ENCODE measurements at places on chromosomes 11 and 22.
A peak's percentile ranks its signal among the peaks of the same experiment; 100 is the strongest.

DNA sequence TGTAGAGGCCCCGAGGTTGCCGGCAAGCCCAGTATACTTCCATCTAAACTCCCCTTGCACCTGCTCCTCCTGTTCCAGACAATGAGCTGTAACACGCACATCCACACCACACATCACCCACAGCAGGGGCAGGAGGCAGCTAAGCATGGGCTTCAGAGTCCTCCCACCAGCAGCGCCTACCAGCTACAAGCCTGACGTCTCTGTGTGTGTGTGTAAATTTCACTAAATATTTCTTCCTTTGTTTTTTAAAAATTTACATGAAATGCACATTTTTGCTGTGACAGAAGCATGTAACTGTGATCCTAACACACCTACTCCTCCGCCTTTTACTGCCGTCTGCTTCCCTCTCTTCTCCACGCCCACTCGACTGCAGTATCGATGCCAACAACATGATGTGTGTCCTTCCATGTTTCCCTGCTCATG lies 29.4 kb upstream of the PACSIN2 start:
- DNase-seq = no peak

- DNase-seq = no peak
These were observed 51.1 kb downstream of the TIMP3 start for GRCh38 chr22:32852395-32853251.

DNA sequence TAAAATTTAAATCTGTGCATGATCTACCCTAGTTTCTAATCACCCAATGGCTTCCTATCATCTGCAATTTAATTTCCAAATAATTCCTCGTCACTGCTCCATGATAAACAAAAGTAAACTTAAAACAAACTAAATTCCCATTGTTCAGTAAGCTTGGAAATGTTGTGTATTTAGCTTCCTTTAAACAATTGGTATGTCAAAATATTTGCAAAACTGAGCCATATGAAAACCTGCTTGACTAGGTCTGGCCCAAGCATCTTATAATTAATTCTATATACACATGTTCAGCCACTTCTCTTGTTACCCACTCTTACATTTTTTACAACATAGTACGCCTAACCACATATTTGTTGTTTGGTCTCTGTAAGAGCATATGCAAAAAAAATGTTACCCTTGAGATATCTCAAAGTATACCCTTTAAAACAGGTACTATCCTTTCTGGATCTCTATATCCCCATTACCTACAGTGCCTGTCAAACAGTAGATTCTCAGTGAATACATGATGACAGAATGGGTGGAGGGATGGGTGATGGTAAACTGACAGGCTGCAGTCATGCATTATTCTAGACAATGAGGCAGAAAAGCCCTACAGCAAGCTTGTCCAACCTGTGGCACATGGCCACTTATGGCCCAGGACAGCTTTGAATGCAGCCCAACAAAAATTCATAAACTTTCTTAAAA lies 1277.9 kb upstream of the TENM4 start:
- no peak for DNase-seq

DNA sequence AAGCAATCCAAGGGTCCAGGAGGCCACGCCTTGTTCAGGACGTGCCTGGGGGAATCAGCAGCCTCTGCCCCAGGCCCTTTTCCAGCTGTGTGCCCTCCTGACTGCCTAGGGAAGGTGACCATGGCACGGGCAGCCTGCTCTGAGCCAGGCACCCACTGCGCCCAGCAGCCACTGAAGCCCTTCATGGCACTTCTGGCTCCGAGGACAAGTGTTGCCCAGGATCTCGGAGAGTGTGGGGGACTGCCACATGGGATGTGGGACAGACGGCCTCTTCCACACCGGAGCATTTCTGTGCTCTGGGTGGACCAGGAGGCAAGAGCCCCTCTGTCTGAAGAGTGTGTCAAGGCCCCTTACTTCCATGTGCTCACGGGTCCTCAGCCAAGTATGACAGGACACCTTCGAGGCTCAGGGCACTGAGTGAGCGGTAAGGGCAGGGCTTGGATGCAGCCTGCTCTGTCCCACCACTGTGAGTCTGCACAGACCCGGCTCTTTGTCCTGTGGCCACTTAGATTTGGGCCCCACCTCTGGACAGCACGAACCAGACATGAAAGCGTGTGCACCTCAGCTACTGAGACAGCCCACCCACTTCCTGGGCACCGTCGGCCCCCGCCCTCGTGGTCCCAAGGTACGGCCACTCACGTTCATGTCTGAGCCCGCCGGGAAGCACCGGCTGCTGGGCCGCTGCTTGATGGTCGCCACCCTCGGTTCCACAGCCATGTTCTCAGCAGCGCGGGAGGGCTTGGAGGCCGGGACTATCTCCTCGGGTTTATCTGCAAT lies 93.6 kb downstream of the CTTN start:
- DNase-seq = no peak

GRCh38 chr11:120682866-120683265 lies 171.3 kb downstream of the GRIK4 start:
- peak; percentile 52 for DNase-seq

- no peak for DNase-seq
These were observed 78.8 kb upstream of the HORMAD2 start for GRCh38 chr22:30001459-30001858.

- peak; percentile 62 for DNase-seq
These were observed 884 bp downstream of the CENATAC start for GRCh38 chr11:118998822-118999221.

DNA sequence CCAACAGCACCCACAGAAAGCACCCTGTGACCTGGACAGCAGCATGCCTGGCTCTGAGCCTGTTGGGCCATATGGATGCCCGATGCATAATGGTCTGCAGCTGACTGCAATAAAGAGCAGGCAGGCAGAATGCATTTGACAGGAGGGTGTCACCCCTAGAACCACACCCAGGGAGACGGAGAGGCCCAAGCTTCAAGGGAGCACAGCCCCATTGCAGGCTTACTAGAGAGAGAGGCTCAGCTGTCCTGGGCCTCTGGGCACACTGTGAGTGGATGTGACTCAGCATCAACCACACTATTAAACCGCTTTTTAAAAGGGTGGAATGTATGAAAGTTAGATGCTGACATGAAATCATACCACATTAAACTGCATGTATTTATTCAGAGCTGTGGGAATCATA lies 365.3 kb downstream of the CTTN start:
- no peak for DNase-seq

- no peak for DNase-seq
These were observed 88.1 kb downstream of the TEAD1 start for GRCh38 chr11:12762278-12762677.

DNA sequence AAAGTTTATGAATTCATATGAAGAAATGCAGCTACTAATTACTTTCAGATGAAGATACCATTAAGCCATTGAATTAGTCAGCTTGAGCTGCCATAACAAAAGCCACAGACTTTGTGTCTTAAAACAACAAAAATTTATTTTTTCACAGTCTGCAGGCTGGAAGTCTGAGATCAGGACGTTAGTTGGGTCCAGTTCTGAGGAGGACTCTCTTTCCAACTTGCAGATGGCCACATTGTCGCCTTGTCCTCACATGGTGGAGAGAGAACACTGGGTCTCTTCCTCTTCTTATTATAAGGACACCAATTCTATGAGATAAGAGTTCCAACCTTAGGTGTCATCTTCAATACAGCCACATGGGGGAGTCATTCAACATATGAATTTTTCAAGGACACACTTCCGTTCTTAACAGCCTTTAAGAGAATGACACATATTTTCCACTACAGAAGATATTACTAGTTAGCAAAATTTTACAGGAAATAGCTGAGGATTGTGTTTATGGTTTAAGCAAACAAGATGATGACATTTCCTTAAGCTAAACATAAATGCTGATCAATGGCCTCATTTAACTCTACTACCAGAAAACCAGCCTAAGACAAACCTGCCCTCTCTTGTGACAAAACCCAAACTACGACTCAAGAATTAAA lies 56.0 kb downstream of the DCUN1D5 start:
- DNase-seq = peak; percentile 89

DNA sequence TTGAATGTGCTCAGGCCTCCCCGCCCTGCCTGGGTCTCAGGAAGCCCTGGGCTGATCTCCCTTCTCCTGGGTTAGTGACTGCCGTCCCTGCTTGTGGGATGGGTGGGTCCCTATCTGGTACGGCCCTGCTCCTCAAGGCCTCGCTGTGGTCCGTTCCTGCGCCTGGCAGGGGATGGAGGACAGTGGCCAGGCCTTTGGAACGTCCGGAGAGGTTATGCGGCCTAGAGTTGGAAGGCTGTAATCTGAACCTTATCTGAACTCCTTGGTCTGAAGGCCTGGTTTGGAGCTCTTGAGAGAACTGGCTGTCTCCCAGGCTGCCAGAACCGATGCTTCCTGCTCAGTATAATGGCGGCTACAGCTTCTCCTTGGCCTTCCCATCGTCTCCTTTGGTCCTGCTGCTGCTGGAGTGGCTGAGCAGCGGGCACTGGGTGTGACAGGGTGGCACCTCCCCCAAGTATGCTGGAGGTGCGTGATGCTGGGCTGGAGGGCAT lies 72.8 kb downstream of the FLI1 start:
- peak; percentile 14 for DNase-seq

GRCh38 chr11:69333879-69334278 lies 39.9 kb downstream of the MYEOV start:
- DNase-seq = no peak

- DNase-seq = no peak
These were observed 1.7 kb downstream of the USP35 start for GRCh38 chr11:78190374-78190773.

GRCh38 chr11:128324531-128325141 lies 262.7 kb downstream of the ETS1 start:
- DNase-seq = no peak

GRCh38 chr11:9386086-9386485 lies 1.6 kb downstream of the IPO7 start:
- no peak for DNase-seq

- DNase-seq = no peak
These were observed 10.5 kb upstream of the USP28 start for GRCh38 chr11:113885897-113886296.

- peak; percentile 72 for DNase-seq
These were observed 19.4 kb upstream of the MALAT1 start for GRCh38 chr11:65479184-65480145.

DNA sequence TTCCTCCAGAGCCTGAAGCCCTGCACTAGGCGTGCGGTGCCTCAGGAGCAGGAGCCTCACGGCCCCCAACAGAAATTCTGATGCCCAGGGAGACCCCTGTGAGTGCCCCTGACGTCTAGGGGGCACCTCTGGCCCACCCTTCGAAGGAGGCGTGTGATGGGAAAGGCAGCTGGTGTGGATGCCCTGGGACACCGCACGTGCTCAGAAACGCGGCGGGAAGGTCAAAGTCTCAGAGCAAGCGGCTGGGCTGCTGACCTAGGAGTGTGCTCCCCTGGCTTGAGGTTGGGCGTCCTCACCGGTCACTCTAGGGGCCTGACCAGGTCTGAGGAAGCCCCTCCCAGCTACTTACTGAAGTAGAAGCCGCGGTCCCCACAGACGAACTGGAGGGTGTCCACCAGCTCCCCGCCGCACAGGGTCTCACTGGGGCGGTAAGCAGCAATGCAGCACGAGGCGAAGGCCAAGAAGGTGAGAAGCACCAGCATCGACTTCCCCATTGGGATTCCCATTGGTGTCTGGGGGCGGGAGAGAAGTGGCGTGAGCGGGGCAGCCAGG lies 4.1 kb downstream of the IGF2 start:
- DNase-seq = no peak

DNA sequence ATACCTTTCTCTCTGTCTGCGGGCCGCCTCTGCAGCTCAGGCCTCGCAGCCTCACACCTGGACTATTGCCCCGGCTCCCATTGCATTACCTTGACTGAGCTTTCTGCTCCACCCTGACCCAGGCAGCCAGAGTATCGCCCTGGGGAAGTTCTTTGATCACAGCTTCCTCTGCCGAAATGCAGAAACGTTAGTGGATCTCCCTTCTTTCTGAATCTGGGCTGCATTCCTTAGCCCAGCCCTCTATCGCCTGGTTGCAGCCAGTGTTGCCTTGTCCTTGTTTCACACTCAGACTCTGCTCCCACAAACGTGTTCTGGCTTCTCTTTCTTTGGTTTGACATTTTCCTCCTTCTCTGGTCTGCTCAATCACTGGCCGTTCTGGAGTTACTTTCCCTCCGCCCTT lies 195.7 kb downstream of the ADAMTS15 start:
- DNase-seq = no peak

DNA sequence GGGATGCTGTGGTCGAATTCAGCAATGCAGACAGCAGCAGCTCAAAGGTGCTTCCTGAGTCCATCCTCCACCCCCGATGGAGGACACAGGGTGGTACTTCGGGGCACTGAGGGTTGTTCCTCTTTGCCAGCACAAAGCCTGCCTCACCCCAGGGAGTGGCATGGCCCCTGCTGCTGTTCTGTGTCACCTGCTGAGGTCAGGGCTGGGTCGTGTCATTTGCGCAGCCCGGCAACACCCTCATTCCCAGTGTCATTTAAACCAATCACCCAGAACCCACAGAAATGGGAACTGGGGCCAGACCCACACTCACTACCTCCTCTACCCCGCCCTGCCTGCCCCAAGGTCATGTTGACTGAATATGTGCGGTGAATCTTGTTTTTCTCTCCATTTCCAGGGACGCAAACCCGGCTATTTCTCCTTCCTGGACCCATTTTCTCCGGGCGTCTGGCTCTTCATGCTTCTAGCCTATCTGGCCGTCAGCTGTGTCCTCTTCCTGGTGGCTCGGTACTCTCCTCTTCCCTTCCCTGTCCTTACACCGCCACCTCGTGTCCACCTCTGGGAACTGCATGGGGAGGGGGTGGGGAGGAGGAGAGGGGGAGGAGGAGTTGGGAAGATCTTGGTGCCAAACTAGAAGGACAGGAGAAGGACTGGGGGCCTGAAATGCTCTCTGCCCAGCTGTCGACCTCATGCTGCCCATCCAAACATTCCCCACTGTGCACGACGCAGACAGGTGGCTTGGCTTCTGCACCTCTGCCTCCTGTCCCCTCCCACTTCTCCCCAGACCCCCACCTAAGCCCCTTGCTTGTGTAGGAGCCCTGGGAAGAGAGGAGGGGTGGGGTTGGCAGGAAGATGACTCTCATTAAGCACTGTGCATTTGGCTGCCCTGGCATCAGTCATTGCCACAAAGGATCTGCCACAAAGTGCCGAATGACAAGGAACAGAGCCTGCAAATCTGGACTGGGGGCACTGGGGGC lies 71.2 kb upstream of the TBCEL start:
- peak; percentile 75 for DNase-seq

- DNase-seq = peak; percentile 74
These were observed 161.8 kb upstream of the GRK3 start for GRCh38 chr22:25402501-25403283.

- no peak for DNase-seq
These were observed 343.5 kb downstream of the TENM4 start for GRCh38 chr11:79097246-79097875.

DNA sequence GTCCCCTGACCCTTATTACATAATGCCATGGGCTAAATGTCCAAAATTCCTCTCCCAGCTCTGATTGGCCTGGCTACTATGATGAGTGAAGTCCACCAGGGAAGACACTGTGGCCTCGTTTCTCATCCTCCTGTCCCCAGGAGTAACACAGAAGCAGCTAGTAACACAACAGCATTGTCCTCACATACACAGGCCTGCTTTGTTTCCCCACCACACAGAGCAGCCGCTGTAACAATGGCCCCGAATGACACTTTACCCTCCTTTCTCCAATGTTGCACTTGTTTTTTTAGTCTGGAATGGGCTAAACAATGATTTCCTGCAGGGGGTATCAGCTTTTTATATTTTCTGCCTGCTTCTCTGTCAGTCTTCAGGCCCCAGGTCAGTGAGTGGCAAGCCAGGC lies at the start of gene PRR5L:
Gene PRR5L (plus strand): TSS at position 363 of the 400 bp plus-strand sequence. CDS start 104,834 bp downstream, outside the sequence.
- DNase-seq = no peak
